ENCODE measurements at places on chromosomes 4 and X.

- no peak for DNase-seq
These were observed 8.5 kb downstream of the UGT2B7 start for GRCh38 chr4:69104719-69105275.

GRCh38 chrX:110183314-110183713 is 134.6 kb downstream of the AMMECR1 start:
- no peak for DNase-seq

GRCh38 chrX:120463241-120463640 is 5.9 kb downstream of the LAMP2 start:
- no peak for DNase-seq

- no peak for DNase-seq
These were observed 115.4 kb downstream of the PTTG2 start for GRCh38 chr4:38075370-38076152.

GRCh38 chr4:7978489-7978888 is 38.8 kb upstream of the AFAP1 start:
- no peak for DNase-seq

- DNase-seq, result no peak
These were observed 169.6 kb downstream of the RAPGEF2 start for GRCh38 chr4:159272273-159273140.

DNA sequence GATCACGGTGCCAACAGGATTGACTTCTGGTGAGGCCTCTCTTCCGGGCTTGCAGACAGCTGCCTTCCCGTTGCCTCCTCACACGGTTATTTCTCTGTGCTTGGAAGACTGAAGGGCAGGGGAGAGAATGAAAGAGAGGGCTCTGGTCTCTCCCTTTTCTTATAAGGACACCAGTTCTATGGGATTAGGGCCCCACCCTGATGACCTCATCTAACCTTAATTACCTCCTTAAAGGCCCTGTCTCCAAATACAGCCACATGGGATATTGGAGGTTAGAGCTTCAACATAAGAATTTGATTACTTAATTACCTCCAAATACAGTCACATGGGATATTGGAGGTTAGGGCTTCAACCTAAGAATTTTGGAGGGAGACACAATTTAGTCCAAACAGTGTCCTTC is 46.5 kb downstream of the EVC start:
- no peak for DNase-seq

- no peak for DNase-seq
These were observed 56.0 kb downstream of the HADH start for GRCh38 chr4:108045687-108046024.

DNA sequence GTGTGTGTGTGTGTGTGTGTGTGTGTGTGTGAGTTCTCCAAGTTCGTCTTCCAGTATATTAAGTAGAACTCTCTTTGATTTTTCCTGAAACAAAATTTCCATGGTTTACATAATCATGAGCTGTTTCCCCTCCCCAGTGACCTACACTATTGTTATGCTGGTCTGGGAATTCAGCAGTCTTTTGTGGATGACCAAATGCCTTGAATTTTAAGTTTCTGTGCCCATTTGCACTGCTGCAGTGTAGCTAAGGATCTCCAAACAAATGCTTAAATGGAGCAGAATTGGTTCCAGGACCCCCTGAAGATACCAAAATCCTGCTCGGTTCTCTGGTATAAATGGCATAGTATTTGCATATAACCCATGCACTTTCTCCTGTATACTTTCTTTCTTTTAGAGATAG is 77.2 kb upstream of the SLC34A2 start:
- no peak for DNase-seq

- DNase-seq, result no peak
These were observed 608.8 kb upstream of the EPHA5 start for GRCh38 chr4:66279084-66279483.

- DNase-seq, result no peak
These were observed 20.2 kb downstream of the SYAP1 start for GRCh38 chrX:16739574-16739973.

- no peak for DNase-seq
These were observed 1440.9 kb upstream of the ADGRL3 start for GRCh38 chr4:59759082-59759825.

- DNase-seq, result no peak
These were observed 73.8 kb upstream of the PHOX2B start for GRCh38 chr4:41822325-41822724.

- no peak for DNase-seq
These were observed 632 bp downstream of the CCSER1 start for GRCh38 chr4:90127706-90128345.

DNA sequence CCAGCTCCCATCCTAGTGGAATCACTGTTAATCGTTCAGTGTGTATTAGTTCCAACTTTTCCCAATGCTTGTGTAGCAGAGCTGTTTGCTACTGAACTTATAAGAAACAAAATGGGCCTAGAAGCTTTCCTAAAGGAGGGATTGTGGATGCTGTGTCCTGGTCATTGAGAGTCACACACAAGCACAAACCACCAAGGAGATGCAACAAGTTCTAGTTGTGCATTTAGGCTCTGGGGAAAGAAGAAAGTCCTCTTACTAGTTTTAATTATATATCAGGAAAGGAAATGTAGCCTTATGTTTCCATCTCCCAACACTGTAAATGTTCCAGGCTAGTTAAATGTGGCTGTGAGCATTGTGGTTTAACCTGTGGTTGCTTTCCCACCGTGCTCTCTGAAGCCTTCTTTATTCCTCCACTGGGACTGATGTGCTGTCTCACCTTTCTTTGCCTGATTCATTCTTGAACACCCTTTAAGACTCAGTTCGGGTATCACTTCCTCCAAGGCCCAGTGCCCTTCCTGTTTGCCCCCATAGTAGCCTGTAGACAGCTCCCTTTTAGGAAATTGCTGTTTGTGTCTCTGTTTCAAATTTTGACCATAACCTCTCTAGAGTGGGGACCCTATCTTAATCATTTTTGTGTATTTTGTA is 34.3 kb downstream of the ATP10D start:
- no peak for DNase-seq

- DNase-seq, result no peak
These were observed 126.9 kb downstream of the MFAP3L start for GRCh38 chr4:169899295-169899694.

DNA sequence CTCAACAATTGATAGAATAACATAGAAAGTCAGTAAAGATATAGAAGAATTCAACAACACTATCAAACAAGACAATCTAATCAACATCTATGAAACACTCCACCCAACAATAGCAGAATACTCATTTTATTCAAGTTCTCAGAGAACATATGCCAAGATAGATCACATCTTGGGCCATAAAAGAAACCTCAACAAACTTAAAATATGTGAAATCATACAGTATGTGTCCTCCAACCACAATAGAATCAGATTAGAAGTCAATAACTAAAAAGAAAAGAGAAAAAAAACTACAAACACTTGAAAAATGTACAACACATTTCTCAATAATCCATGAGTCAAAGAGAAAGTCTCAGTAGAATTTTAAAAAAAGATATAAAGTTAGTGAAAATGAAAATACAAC is 78.6 kb upstream of the LDB2 start:
- DNase-seq, result no peak

DNA sequence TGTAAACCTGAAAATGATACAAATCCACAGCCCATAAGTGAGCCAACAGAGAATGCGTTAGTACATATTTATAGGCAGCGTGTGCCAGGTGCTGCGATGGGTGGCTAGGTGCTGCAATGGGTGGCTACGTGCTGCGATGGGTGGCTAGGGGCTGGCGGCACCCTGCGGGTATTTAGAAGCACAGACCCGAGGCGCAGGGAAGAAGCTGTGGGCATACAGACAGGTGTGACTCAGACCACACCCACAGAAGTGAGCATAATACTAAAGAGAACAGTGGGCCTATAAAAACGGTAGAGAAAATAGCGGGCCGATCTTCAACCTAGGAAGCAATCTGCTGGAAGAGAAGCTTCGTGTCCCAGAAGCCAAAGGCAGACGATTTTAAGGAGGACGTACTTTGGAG is 81.1 kb downstream of the FAT1 start:
- no peak for DNase-seq

DNA sequence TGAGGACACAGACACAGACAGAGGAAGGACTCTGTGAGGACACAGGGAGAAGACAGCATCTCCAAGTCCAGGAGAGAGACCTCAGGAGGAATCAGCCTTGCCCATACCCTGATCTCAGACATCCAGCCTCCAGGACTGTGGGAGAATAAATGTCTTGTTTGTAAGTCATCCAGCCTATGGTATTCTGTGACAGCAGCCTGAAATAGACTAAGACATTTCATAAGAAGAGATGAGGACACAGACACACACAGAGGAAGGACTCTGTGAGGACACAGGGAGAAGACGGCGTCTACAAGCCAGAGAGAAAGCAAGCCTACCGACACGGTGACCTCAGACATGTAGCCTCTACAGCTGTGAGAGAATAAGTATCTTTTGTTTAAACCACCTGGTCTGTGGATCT is 112.1 kb downstream of the DHRSX start:
- no peak for DNase-seq

- DNase-seq, result no peak
These were observed 28.2 kb upstream of the ATRX start for GRCh38 chrX:77814210-77814609.

DNA sequence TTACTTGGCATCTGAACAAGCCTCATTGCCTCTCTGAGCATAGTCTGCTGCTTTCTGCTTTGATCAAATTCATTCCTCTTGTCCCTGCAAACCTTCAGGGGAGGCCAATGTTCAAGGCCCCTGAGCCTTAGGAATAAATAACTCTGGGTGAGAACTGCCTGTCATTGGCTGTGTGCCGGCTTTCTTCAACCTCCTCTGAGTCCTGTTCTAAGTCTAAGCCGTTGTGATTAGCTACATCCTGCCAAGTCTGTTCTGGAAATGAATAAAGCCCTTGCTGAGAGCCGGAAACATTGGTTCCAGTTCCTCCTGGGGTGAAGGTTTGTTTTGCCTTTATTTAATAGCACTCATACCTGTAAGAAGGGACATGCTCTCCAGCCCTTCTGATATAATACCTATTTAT is 13.8 kb downstream of the RNF4 start:
- DNase-seq, result no peak

GRCh38 chr4:73275318-73275654 is 16.7 kb upstream of the ANKRD17 start:
- DNase-seq, result no peak

DNA sequence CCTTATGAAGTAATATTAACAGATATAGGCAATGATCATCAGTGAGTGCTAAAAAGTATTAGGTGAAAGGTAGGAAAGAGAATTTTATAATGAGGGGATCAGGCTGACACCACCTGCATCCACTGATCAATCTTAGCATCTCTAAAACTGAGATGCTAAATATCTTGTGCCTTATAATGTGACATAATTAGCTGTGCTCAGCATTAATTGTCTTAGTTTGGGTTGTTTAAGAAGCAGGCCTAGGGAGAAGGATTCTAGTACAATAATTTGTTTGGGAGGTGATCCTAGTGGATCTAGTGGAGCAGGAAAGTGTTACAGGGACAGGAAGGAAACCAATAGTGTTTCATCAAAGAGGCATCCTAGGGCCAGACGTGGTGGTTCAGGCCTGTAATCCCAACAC is 22.2 kb upstream of the PAPSS1 start:
- DNase-seq, result no peak

GRCh38 chr4:37615720-37616063 is 70.5 kb downstream of the RELL1 start:
- no peak for DNase-seq

DNA sequence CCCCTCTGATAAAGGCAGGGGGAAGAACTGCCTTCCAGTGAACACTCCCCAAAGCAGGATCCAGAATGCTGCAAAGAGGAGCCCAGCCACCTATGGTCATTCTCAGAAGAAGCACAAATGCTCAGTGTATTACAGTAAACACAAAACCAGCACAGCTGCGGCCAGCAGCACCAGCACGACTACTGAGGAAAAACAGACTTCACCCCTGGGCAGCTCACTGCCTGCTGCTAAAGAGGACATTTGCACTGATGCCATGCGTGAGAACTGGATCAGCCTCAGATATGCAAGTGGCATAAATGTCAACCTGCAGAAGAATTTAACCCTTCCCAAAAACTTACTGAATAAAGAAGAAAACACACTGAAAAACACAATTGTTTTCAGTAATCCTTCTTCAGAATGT is 80.2 kb upstream of the TLR2 start:
- no peak for DNase-seq

- DNase-seq, result no peak
These were observed 249.2 kb downstream of the COL25A1 start for GRCh38 chr4:109053257-109053656.

DNA sequence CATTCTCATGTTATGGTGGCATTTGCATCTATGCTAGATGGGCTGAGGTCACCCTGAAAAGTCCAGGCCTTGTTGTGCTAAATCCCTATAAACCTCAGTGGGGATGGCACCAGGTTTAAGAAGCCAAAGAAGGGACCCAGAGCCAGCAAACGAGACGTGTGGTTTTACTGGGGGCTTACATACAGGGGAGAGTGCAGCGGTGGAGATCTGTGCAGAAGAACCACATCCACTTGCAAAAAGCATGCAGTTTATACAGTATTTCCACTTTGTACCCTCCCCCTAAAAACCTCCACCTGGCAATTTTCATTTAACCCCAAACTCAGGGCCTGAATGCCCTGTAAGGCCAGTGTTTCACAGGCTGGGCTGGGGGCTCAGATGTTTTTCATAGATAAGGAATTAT is 134.9 kb upstream of the GATB start:
- no peak for DNase-seq

DNA sequence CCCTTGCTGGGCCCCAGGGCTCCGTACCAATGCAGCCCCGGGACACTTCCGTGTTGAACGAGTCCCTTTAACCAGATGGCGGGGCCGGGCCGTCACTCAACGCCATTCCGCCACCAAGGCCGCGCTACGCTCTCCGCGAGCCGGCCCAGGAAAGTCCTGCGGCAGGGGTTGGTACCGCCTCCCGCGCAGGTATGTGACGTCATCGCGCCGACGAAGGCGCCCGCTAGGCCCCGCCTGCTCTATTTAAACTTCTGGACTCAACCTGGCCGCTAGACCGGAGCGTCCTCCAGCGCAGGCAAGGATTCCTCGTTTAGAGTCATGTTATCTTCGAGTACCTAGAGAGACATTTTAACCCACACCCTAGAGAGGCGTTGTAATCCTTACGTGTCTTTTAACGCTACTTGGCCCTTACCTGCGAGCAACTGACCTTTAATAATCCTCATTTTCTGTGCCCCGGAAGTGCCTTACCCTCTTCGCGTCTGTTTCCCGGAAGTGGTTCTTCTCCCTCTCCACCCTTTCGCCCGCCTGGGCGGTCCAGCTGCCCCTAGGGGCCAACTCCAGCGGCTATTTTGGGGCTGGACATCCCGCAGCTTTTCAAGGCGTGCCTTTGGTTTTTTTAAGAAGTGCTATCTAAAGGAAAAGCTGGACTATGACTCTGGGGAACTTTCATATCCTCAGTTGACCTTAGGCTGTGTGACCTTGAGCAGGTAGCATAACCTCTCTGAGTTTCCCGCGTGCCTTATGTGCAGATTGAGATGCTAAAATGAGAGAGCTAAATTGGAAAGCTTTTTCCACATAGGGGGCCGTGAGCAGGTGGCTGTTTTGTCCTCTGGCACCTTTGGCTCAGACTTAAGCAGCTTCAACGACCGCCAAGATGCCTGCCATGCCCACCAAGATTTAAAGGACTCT is at the start of gene PNPLA4:
Gene PNPLA4, minus strand, starts transcription at position 155 of the 909 bp plus-strand sequence. CDS start 1,294 bp downstream, outside the sequence.
- peak; percentile 75 for DNase-seq

DNA sequence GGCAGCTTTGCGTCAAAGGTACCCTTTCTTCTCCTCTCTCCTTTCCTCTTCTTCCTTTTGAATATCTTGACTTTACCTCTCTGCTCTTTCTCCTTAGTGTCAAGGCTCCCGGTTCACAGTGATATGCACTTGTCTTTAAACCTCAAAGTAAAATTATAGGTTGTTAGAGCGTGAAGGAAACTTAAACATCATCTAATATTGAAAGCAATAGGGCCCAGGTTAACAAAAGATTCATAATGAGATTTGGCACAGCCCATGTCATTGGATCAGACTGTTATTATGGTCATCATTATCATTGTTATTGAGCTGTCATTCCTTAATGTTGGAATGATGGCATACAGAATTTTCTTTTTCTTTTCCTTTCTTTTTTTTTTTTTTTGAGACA is 32.5 kb downstream of the FTHL17 start:
- no peak for DNase-seq
